ENCODE measurements at places on chromosomes 5 and 9.

GRCh38 chr5:38695021-38695958 lies 138.8 kb upstream of the LIFR start:
- DNase-seq = no peak

DNA sequence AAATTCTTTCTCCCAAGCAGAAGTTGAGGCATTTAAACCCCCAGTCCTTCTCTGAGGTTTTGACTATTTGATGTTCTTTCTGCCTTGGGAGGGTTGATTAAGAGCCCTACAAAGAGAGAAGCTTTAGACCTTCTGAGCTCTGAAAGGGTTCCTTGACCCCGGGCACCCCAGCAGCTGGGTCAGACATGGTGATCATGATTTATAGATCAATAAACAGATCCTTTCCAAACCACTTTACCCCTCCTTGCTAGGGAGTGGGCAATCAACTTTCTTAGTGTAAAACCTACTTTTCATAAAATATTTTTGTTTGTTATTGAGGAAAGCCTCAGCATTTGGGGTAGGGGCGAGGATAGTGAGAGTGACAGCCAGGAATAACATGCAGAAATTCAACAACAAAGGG lies 117.6 kb downstream of the PRDM6 start:
- DNase-seq = no peak

DNA sequence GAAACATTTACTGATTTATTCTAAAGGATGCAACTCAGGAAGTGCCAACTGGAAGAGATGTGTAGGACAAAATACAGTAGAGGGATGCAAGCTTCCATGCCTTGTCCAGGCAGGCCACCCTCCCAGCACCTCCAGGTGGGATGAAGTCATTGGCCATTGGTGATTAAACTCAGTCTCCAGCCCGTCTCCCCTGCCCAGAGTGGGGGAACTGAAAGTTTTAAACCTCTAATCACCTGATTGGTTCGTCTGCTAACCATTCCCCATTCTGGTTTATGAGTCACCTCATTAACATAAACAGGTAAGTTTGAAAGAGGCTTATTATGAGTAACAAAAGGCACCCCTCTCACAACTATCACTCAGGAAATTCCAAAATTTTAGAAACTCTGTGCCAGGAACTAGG lies 8.1 kb downstream of the TNFAIP8 start:
- DNase-seq = no peak

DNA sequence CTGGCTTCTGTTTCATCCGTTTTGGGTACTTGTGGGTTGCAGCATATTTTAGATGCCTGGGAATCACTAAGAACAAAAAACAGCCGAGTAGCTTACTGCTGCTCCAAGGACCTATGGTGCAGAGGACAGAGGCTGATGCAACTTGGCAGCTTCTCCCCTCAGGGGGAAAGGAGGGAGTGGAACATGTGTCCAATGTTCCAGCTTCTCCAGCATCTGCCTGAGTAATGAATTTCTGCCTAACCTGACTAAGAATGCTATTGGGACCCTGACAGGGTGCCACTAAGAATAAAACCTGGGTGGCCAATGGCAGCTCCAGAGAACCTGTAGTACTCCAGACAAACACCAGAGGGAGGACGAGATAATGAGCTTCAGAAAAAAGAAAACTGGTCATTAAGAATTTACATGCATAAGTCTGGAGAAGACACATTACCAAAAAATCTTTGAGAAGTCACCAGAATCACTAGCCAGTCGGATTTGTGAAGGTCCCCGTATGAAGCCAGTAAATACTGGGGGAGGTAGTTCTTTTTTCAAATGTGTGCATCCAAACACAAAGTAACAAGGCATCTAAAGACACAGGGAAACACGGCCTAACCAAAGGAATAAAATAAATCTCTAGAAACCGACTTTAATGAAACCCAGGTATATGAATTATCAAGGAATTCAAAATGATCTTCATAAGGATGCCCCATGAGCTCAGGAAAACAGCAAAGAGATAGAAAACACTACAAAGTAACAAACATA lies 293.5 kb downstream of the HINT1 start:
- peak; percentile 40 for DNase-seq

DNA sequence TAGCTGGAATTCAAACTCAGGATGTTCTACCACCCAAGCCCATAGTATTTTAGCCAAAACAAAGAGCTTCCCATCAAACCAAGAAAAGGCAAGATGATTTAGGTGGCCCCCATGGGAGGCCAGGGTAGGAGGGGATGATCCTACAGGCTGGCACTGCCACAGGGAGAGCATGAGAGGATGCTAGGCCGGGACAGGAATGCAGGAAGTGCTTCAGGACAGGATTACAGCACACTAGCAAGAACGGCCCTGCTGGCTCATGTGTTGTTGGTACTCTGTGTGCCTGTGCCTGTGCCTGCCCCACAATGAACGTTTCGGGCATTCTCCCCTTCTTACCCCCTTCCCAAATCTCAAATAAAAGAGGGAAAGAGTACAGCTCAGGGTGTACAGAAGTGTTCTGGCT lies 110.7 kb upstream of the TRIM32 start:
- no peak for DNase-seq

- DNase-seq = no peak
These were observed 287.0 kb upstream of the ARRDC3 start for GRCh38 chr5:91670122-91670521.

DNA sequence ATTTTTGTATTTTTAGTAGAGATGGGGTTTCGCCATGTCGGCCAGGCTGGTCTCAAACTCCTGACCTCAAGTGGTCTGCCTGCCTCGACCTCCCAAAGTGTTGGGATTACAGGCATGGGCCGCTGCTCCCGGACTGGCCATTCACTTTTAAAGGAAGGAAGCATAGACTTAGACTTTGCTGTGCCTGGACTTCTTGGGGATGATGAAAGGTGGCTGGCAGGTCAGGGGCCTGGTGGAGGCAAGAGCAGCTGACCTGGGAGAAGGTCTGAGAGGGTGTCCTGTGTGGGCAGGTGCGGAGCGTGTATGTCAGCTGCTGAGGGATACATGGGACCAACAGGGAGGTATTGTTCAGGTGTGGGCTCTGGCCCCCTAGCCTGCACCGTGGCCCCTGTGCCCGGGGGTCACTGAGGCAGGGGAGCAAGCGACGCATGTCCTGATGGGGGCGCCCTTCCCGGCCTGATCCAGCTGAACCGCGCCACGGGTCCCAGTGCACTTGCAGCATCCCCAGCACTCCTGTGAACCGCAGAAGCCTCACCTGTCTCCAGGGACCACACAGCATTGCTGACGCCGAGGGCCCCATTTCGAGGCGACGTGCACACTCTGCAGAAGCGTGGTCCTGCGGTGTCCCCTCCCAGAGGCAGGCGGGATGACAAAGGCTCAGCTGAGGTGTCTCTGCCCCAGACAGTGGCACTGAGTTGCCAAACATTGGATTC lies 23.1 kb downstream of the NDUFS6 start:
- no peak for DNase-seq

DNA sequence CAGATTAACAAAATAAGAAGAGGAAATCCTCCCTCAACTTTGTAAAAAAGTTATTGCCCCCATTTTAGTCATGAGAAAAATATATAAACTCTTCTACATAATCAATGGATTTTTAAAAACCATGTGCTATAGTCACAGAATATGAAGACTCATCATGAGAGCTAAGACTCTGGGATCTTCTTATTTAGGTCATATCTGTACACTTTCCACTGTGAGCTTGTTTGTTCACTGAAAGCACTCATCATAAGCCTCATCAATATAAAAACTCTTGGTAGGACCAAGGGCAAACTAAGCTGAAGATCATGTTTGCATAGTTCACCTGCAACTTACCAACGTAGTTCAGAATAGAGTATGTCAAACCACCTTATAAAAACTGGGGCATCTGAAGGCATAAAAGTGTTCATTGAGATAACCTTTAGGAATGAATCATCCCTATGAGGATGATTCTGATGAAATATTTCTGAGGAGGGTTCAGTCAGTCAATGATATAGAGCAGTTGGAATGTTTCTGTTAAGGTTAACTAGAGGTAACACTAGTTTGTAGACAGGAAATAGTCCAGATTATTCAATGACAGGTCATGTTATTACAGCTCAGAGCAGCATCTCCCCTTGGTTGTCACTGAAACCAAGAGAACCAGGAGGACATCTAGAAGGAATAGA lies 289.9 kb upstream of the SMC2 start:
- no peak for DNase-seq

DNA sequence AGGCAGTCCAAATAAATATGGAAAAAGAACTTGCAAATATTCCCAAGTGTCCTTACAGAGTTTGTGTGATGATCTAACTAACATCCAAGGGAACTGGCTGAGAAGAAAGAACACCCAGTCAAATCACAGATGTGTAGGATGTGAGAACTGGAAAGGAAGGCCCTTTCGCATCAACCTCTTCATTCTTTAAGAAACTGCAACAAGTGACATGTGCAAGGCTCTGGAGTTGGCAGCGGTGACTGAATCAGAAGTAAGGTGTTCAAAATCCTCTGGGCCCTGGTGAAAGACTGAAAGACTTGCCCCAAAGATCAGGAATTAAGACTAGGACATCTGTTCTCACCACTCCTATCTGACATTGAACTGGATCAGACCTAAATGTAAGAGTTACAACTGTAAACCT lies 88.7 kb downstream of the RAPGEF1 start:
- no peak for DNase-seq

- peak; percentile 83 for DNase-seq
These were observed at the start of gene EXOSC3 for GRCh38 chr9:37784616-37785483. Gene EXOSC3 (minus strand): TSS chr9:37785064. CDS start chr9:37785044, 20 bp downstream.

- DNase-seq = no peak
These were observed 1774.7 kb upstream of the ACO1 start for GRCh38 chr9:30609713-30610112.

- no peak for DNase-seq
These were observed 152.2 kb downstream of the GLIS3 start for GRCh38 chr9:4147476-4148230.

GRCh38 chr9:127194881-127195713 lies 69.5 kb upstream of the GARNL3 start:
- no peak for DNase-seq

DNA sequence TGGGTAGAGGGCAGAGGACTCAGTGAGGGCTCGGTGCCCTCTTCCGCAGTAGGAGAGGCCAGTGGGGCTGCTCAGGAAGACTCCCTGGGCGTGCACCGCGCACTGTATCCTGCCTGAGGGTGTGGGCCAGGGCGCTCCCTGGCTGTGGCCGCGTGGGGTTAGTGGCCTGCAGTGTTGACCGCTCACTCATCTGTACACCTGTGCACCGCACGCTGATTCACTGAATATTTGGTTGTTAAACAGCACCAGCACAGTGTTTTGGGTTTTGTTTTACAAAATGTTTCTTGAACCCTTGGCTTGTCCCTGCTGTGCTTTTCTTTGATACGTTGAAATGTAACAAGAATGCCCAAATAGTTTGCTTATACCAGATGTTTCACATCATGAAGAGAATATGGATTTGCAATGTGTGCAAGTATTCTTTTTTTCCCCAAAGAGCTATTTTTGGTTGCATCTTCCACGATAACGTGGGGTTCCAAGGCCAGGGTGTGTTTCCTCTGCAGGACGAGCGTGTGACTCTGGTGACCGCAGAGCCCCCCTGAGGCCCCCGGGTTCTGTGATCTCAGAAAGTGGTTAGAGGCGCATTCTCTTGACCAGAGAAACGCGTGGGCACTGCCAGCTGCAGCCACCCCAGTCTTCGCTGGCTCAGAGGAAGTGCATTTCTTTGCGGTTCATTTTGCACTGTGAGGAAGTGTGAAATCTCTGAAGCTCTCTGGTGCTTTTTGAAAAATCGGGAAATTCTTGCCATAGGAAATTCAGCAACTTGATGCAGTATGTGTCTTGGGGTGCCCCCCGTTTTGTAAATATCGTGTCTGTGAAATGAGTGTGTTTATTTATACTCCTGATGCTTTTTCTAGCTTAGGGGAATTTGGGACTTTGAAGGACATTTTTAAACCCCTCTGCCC lies 46.9 kb downstream of the AHRR start:
- no peak for DNase-seq

DNA sequence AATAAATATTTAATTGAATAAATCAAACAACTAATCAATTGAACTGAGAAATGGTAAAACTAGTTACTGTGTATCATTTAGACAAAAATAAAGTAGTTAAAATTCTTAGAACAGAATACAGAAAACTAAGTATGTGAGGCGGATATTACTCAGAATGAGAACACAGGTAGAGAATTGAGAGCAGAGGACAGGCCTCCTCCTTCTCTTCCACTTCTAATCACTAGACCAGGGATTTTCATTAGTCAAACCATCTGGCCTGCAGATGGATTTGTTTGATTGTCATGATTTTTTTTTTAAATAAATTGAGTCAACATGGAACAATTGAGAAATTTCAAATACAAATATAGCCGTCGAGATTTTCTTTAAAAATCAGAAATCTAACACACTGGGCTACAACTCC lies 198.6 kb upstream of the HMHB1 start:
- DNase-seq = no peak

DNA sequence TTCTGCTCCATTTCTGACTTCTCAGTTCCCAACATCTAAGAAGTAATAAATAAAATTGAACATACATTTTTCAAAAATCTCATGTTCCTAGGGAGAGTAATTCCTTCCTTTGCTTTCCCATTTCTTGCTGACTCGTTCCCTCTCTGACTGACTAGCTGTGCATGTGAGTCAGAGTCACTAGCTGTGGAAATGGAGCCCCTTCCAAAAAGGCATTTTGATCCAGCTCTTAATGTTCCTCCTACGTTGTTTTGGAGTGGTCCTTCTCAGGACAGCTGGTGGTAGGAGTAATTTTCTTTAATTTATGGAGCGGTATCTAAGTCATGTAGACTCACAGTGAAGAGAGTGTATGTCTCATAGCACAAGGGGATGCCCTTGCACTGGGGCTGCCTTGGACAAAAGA lies 460.2 kb downstream of the GADD45G start:
- no peak for DNase-seq

- DNase-seq = no peak
These were observed 154.1 kb downstream of the MAT2B start for GRCh38 chr5:163659568-163659902.

DNA sequence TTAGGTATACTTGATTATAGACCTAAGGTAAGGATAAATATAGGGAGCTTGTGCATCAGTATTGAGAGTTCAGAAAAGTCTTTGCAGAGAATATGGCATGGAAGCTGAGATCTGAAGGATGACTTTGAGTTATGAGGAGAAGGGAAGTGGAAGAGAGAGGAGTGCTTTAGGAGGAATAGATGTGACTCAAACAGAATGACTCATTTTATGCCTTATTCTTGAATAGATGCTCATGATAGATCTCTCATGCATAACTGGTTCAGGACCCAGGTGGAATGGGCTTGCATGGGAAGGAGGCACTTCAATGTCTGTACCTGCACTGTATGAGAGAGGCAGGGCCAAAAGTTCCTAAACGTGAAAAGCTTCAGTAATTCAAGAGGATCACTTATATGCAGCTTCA lies 103.3 kb downstream of the CWC27 start:
- DNase-seq = no peak
